ENCODE measurements at places on chromosomes 3 and 15. TPM values are rescaled to one million over a fixed set of nuclear protein-coding genes. Genes with fewer than 3 reads are reported as not detected.

DNA sequence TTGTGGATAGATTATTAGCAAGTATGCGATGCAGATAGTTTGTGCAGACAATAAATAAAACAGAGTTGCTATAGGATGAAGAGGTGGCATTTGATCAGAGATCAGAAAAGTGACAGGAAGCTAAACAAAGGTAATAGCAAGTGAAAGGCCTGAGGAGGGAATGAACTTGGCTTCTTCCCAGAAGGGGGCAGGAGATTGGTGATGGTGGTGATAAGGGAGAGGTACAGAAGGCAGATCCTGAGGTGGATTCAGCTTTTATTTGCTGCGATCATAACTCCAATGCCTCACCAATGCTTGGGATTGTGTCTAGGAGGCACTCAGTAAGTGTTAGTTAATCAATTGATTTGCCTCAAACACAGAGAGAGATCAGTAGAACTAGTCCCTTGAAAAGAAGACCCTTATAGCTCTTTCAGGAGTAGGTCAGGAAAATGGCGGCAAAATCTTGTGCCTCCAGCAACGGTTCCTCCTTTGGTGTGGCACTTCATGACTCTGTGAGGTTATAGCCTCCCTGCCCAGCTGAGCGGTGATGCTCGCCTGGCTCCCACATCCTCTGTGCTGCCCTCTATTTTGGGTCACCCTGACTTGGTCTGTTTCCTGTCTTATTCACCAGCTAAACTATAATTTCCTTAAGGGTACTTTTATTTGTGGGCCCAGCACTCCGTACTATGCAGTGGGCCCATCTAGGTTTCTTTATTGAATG, 37.5 kb downstream of the TGFBR2 start:
- no peak overlapping the region for H3K4me3 ChIP-seq
- H3K4me1 ChIP-seq = peaks cover 34% of the 10 kb centered on the region
- DNase-seq = no peak
- H3K36me3 ChIP-seq = peaks cover 12% of the 10 kb centered on the region

DNA sequence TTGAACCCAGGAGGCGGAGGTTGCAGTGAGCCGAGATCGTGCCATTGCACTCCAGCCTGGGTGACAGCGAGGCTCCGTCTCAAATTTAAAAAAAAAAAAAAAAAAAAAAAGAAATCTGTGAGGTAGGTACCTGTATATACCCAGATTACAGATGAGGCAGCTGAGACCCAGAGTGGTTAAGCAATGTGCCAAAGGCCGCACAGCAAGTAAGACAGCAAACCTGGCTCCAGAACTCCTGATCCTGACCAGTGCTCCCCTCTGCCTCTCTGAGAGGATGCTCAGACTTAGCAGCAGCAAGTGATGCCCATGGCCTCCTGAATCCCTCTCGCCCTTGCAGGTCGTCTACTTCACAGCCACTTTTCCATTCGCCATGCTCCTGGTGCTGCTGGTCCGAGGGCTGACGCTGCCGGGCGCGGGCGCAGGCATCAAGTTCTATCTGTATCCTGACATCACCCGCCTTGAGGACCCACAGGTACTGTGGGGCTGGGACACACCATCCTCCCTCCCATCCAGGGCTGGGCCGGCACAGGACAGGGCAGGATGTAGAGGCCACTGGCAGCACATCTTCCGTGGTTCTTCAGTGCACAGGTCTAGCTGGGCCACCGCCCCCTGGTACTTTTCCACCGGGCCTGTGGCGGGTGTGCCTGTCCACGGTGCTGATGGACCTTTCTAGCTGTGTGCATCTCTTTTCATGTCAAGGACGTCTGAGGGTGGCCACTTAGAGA, 63.9 kb downstream of the SLC6A6 start:
- no peak for DNase-seq
- H3K27ac ChIP-seq = no peak overlapping the region
- peaks cover 9% of the 10 kb centered on the region for H3K36me3 ChIP-seq
- no peaks in the 10 kb centered on the region for H3K27me3 ChIP-seq
- peaks cover 10% of the 10 kb centered on the region for H3K4me1 ChIP-seq

GRCh38 chr3:16770792-16771191, 114.0 kb upstream of the PLCL2 start:
- H3K36me3 ChIP-seq = no peaks in the 10 kb centered on the region
- no peak for DNase-seq
- H3K4me1 ChIP-seq = peaks cover 14% of the 10 kb centered on the region
- no peak overlapping the region for H3K27ac ChIP-seq
- peaks cover 6% of the 10 kb centered on the region for H3K27me3 ChIP-seq

DNA sequence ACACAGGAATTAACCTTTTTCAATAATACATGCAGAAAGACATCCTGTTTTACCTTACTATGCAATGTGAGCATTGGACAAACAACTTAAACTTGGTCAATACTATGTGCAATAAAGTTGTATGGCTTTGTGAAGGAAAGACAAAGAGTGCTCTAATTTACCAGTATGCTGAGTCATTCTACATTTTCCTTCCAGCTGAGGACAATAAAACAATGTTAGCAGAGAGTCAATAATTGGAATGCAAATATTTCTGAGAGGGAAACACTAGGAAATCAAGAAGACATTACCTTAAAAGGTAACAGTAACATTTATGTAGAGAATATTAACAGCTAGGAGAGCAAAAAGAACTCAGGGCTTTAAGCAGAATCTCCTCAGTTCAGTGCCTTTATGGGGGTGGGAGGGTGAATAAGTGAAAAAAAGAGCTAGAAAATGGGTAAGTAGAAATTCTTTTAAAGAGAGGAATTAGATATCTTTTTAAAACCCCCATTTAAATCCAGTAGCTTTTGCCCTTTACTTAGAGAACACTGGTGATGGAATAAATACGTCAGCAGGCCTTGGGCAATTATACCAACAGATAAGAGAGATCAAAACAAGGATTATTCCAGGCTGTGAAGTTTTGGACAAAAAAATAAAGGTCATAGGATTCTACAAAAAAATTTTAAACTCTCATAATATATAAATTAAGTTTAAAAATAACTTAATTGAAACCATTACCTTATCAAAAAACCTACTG, 11.6 kb upstream of the HGD start:
- H3K27me3 ChIP-seq = no peaks in the 10 kb centered on the region
- no peak overlapping the region for H3K27ac ChIP-seq
- no peak for DNase-seq
- peaks cover 3% of the 10 kb centered on the region for H3K36me3 ChIP-seq
- no peak overlapping the region for H3K4me3 ChIP-seq

Gene DALRD3
- total RNA-seq = 18.3 TPM

DNA sequence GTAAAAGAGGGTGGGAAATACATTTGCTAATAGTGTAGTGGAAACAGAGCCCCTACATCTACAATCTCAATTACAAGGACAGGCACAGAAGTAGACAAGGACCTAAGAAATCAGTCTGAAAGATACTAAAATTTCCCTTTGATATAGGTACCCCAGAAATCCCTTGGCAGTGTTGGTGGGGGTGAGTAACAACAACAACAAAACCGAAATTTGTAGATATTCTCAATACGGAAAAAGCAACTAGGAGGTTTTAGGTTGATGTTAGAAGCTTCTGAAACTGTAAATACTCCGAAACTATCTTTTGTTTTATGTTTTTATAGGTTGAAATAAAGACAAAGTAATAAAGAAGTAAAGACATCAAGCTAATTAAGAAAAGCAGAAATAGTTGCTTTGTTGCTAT, 323.1 kb upstream of the CBLB start:
- no peak overlapping the region for H3K4me3 ChIP-seq
- no peak overlapping the region for H3K27ac ChIP-seq
- H3K36me3 ChIP-seq = no peaks in the 10 kb centered on the region

GRCh38 chr3:8663177-8664061, 18.8 kb upstream of the SSUH2 start:
- H3K4me1 ChIP-seq = peaks cover 43% of the 10 kb centered on the region
- DNase-seq = no peak
- no peaks in the 10 kb centered on the region for H3K36me3 ChIP-seq
- no peaks in the 10 kb centered on the region for H3K27me3 ChIP-seq
- no peak overlapping the region for H3K4me3 ChIP-seq

DNA sequence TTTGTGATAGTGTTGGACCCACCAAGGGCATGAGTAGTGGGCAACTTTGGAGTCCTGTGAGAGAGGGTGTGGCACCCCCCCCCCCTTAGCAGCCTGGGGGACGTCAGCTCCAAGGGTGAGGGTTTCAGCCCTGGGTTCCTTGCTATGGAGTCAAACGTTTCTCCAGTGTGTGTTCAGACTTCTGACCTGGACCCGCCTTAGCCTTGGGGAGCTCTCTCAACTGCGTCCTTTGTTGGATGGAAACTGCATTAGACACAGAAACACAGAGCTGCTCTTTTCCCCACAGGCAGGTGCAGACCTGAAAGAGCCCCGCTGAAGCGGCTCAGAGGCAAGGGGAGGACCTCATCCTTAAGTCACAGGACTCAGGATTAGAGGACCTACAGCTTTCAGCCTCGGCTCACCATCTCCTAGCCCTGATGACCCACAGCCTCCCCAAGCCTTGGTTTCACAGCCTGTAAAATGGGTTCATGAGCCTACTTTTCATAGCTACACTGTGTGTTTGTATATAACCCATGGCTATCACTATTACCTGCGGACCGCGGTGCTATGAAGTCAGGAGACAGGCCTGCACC, 19.9 kb downstream of the ZNF710 start:
- no peaks in the 10 kb centered on the region for H3K27me3 ChIP-seq
- H3K27ac ChIP-seq = no peak overlapping the region
- no peaks in the 10 kb centered on the region for H3K36me3 ChIP-seq
- H3K4me1 ChIP-seq = no peaks in the 10 kb centered on the region

Gene GOLGA6D
- 0.15 TPM for total RNA-seq

DNA sequence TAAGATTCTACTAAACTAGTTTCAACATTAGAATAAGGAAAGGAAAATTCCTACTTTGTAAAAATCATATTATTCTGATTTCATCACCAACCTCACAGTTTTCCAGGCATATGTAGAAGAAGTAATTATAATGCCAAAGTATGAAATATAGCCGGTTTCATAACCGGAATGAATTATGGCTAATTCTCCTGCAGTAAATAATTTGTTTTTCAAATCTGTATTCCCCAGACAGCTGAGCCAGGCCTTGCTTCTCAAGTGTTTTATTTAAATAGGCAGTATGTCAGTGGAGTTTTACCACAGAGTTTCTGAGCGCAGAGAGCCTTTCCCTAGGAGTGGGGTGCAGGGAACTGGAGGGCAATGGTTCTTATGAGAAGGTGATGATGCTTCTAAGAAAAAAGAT, 8.7 kb upstream of the CPA3 start:
- no peaks in the 10 kb centered on the region for H3K36me3 ChIP-seq
- H3K27me3 ChIP-seq = peaks cover 2% of the 10 kb centered on the region
- no peak for DNase-seq
- no peaks in the 10 kb centered on the region for H3K4me1 ChIP-seq
- H3K27ac ChIP-seq = no peak overlapping the region

DNA sequence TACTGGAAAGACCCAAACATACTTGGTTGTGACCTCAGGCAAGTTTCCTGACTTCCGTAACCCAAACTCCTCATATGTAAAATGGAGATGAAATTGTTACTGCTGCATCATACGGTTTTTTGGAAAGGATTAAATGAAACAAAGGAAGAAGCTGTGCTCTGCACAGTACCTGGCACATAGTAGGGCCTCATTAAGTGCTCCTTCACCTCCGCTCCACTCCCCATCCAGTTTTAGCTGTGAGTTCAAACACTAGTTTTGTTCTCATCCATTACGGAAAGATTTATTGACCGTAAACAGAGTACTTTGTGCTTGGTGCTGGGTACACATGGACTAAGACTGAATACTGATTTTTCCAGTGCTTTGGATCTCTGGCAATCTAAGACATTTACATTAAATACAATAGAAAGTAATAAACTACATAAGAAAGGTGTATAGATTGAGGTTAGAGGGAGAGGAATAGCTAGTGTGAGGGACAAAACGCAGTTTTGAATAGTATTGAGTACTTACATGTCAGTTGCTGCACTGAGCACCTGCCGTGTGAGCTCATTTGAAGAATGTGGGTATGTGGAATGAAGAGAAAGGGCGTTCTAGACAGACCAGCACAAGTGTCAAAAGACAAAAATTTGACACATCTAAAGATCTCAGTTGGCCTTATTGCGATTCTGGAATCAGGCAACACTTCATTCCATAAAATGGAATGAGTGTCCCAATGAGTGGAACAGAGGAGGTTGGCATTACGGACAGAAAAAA, 594 bp upstream of the ICE2 start:
- no peaks in the 10 kb centered on the region for H3K27me3 ChIP-seq
- H3K36me3 ChIP-seq = peaks cover 2% of the 10 kb centered on the region
- peak overlapping the region; percentile 97 for H3K27ac ChIP-seq
- peak overlapping the region; percentile 92 for H3K4me3 ChIP-seq
- DNase-seq = no peak
- peaks cover 34% of the 10 kb centered on the region for H3K4me1 ChIP-seq

Gene UBP1
- total RNA-seq = 61.8 TPM

Gene CELSR3
- total RNA-seq = 9.6 TPM

DNA sequence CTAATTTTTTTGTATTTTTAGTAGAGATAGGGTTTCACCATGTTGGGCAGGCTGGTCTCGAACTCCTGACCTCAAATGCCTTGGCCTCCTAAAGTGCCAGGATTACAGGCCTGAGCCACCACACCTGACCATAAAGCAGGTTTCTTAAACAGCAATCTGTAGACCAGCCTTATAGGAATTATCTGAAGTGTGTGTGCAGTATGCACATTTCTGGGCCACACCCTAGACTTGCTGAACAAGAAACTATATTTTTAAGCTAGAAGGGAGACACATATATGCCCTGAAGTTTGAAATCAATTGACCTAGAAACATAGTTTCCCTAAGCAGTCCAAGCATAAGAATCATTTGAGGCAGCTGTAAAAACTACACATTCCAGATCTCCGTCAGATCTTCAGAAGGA, 805.7 kb downstream of the TUSC7 start:
- H3K4me1 ChIP-seq = peaks cover 3% of the 10 kb centered on the region
- no peak for DNase-seq
- no peak overlapping the region for H3K4me3 ChIP-seq

DNA sequence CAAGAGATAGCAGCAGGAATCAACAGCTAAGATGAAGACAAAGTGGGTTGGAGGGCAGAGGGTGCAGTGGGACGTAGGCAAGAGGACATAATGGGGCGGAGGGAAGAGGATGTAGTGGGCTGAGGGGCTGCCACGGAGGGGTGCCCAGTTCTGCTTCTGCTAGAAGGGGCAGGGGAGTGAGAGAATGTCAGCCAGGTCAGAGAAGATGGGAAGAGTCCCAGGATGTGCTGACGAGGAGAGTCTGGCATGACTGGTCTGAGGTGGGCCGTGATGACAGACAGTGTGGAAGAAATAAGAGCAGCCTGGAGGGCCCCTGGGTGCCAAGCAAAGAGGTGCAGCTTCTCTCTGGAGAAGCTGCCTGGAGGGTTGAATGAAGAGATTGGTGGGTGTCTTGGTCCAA, 4.0 kb downstream of the SPSB4 start:
- peaks cover 7% of the 10 kb centered on the region for H3K27me3 ChIP-seq
- DNase-seq = no peak
- H3K36me3 ChIP-seq = no peaks in the 10 kb centered on the region
- no peak overlapping the region for H3K27ac ChIP-seq

- H3K36me3 ChIP-seq = no peaks in the 10 kb centered on the region
- no peak overlapping the region for H3K27ac ChIP-seq
Measured at GRCh38 chr3:39569095-39569494, 101.6 kb downstream of the MOBP start.

Gene PYGO1
- total RNA-seq = 21.0 TPM
